ENCODE measurements at places on chromosomes 13 and 19. TPM values are rescaled to one million over a fixed set of nuclear protein-coding genes. Genes with fewer than 3 reads are reported as not detected.
A peak's percentile ranks its signal among the peaks of the same experiment; 100 is the strongest.

GRCh38 chr19:36093687-36094086, 17.3 kb upstream of the OVOL3 start:
- DNase-seq: no peak

DNA sequence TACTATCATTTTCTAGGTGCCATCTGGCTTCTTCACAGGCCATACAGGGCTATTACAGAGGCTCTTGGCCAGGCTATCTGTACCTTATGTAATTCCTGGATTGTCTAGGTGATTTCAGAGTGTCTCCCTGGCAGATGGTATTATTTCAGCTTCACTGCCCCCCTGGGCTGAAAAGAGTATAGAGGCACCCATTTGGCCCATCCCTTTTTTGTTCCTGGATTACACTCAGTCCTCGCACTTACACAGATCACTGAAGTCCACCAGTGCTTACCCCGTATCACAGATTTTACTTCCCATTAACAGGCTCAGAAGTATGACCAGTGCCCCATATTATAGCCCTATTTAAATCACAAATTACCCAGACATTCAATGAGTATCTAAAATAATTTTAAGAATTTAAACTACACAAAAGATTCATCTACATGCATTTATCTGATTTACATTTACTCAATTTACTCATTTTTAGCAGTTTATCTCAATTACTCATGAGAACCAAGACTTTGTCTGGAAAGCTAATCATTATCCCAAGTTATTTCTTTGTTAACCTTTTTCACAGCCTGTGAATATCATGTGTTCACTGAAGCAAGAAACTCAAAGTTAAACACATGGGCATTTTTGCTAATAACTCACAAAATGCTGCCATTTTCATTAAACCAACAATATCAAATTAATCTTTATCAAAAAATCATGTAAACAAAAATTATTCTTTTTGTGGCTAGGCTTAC, 121.0 kb downstream of the PCDH20 start:
- peak; percentile 63 for DNase-seq

- DNase-seq: no peak
These were observed 64.9 kb upstream of the FGF14 start for GRCh38 chr13:102466610-102467190.

DNA sequence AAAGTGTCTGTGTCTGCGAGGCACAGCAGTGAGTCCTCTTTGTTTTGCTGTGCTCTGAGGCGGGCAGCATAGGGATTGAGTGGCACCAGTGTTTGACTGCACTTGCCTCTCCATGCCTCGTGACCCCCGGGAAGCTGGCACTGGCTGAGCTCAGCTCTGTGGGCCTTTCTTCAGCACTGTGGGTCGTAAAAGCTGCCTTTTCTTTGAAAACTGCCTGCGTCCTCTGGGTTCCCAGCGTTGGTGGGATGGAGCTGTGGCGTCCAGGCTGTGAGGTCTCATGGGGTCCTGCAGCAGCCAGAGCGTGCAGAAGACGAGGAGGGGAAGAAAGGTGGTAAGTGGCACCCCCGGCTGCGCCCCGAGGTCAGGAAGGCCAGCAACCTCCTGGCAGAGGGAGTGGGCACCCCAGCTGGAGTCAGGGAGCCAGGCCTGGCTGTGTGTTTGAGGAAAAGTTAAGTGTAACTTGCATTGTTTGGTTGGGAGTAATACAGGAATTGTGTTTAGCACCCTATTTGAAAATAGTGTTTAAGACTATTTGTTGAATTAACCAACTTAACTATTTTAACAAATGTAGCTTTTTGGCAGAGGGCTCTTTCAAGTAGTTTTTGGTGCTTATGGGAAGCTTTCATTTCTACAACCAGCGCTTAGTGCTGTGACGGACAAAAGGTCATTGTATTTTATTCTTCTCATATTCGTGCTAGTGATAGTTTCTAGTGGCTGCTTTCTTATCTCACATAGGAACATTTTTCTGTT, 79.3 kb upstream of the TEX29 start:
- no peak for DNase-seq

DNA sequence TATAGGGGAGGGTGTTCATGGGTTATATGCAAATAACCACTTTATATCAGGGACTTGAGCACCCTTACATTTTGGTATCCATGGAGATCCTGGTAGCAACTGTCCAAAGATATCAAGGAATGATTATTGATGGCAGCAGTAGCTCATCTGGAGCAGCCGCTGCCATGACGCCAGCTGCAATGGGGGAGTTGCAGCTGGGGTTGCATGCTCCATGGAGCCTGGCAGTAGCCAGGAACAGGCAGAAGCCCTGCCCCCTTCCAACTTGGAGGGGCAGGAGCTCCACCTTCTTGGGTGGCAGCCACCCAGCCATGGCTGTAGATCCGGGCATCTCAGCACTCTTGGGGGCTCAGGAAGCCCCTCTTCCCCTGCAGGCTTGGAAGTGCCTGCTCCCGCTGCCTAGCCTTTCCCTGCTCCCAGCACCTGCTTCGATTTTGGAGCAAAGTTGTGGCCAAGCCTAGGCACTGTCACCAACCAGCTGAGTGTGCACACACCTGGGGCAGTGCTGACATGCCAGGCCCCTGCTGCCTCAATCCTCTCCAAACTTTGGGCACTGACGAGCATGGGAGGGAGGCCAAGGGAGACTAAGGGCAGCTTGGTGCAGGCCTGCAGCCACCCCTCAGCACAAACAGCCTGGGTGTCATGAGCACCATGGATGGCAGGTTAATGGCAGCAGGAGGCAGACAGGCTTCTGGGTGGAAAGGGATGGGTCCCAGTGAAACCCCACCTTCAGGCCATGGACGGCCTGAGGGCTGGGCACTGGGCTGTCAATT, 235.6 kb upstream of the CSNK1A1L start:
- no peak for DNase-seq

Gene NTF4
- 4.0 TPM for total RNA-seq

- no peak for DNase-seq
These were observed 326.1 kb downstream of the SLITRK6 start for GRCh38 chr13:85473144-85473543.

DNA sequence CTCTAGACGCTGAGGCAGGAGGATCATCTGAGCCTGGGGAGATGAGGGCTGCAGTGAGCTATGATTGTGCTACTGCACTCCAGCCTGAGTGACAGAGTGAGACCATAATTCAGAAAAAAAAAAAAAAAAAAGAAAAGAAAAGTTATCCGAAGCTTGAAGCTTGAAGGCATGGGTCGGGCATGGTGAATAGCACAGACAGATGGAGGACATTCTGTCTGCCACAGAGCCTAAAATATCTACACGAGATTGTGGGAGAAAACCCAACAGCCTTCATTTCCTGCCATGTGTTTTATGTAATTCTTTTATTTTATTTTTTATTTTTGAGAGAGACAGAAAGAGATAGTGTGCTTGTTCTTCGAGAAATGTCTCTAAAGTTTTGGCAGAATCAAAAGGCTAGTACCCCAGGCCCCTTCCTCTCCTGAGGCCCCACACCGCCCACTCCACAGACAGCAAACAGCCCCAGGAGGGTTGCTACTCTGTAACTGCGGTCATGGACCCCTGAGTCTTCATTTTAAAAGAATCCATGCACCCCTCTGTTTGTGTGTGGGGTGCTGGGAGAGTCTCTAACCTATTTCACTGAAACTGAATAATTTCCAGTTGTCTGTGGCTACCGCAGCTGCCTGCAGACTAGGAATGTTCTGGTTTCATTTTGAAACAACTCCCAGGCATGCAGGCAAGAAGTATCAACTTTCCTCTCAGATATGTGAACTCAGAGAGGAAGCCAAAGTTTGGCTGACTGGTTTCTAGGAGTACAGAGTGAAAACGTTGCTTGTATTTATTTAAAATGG, 38.4 kb upstream of the RCBTB2 start:
- DNase-seq: no peak

GRCh38 chr13:33845572-33846302, 27.8 kb downstream of the RFC3 start:
- no peak for DNase-seq

Gene MATK
- not detected for total RNA-seq

- no peak for DNase-seq
These were observed 29.1 kb downstream of the EPS15L1 start for GRCh38 chr19:16442386-16443276.

- no peak for DNase-seq
These were observed 38.3 kb downstream of the PEX11G start for GRCh38 chr19:7450243-7451223.

- DNase-seq: no peak
These were observed 8.2 kb upstream of the ZNF177 start for GRCh38 chr19:9354651-9355050.

DNA sequence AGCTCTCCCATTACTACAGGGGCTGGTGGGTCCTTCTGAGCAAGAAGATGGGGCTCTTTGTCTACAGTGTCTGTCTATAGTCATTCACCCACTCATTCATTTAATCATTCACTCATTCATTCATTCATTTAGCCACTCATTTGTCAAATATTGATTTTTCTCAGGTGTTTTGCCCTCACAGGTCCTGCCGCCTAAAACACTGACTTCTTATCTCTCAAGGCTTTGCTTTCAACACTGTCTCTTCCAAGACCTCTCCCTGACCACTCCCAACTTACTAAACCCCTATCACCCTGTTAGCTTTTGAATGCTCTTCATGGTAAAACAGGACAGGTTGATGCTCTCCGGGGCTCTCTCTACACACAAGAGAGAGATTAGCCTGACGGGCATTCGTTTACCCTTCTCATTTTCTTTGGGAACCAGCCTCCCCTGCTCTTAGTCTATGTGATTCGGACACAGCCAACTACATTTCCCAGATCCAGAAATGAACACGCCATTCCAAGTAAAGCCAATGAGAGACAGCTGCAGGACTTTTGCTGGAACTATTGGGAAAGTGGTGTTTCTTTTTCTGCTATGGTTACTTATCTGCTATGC, 22.7 kb downstream of the FAM187B start:
- DNase-seq: no peak

- DNase-seq: peak; percentile 56
These were observed 14.1 kb downstream of the SHANK1 start for GRCh38 chr19:50705422-50706019.

DNA sequence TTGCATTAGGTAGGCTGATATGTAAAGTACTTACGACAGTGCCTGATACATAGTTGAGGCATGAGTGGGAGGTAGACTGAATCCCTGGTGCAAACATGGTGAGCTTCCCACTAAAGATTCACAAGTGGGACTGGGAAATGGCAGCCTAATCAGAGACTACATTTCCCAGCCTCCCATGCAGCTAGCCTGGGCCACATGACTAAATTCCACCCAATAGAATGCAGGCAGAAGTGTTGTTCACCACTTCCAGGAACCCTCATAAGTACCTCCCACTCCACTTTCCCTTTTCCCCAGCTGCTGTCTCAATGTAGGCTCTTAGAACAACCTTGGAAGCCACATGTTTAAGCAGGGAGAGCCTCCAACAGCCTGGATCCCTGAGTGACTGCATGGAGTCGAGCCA, 104.9 kb downstream of the CACNA1A start:
- DNase-seq: peak; percentile 70

DNA sequence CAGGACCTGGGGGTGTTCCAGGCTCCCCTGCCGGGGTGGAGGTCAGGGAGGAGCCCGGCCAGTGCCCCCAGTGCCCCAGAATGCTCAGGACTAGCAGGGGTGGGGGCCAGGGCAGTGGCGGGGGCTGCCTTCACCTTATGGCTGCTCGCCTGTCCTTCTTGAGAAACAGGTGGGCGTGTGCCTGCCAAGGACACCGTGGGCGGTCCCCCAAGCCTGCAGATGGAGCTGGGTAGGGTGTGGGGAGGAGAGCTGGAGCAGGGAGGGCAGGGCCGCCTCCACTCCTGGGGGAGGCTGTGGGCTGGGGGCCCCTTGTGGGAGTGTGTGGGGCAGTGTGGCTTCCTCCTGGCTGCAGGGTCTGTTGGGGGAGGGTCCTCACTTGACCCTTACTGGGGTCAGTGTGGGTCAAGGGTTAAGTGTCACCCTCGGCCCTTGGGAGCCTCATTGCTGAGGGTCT, 160.1 kb downstream of the KDM4B start:
- DNase-seq: no peak

Gene IGFL2
- total RNA-seq: not detected

Gene POSTN
- total RNA-seq: not detected

DNA sequence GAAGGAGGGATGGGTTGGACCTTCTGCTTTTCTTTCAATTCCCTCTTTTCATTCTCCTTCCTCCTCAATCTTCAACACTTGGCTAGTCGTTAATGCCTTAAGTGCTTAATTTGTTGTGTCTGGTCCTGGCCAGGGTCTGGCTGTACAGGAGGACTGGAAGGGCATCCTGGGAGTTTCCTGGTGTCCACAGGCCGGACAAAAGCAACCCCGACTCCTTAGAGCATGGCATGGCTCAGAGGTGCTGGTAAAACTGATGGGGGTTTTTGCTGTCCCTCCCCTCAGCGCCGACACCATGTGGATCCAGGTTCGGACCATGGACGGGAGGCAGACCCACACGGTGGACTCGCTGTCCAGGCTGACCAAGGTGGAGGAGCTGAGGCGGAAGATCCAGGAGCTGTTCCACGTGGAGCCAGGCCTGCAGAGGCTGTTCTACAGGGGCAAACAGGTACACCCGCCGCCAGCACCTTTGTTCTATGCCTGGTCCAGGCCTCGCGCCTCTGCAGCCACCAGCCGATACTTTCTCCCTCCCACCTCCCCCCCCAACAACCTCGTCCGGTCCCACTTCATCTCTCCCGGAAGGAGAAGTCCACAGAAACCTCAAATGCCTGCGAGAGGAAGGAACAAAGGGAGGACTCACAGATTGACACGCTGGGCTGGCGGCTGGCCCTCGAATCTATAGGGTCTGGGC, 1.4 kb downstream of the UHRF1 start:
- DNase-seq: peak; percentile 47

GRCh38 chr13:82480415-82480814, 1401.9 kb downstream of the SLITRK1 start:
- DNase-seq: no peak

Gene RRAS
- 190 TPM for total RNA-seq

GRCh38 chr13:29743201-29743786, 107.1 kb downstream of the UBL3 start:
- DNase-seq: peak; percentile 69

DNA sequence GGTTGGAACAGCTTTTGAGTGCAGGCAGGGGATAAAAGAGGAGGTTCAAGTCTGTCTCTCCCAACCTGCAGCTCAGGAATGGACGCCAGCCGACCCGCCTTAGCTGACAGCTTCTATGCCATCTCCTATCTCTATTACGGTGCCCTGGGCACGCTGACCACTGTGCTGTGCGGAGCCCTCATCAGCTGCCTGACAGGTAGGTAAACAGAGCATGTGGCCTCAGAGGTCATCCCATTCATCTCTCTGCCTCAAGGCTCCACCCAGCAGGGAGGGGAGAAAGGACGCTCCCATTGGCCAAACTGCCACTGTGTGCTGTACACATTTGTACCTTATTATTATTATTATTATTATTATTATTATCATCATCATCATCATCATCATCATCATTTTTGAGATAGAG, 16.5 kb downstream of the SLC5A5 start:
- no peak for DNase-seq

Gene TPRX2
- total RNA-seq: not detected

DNA sequence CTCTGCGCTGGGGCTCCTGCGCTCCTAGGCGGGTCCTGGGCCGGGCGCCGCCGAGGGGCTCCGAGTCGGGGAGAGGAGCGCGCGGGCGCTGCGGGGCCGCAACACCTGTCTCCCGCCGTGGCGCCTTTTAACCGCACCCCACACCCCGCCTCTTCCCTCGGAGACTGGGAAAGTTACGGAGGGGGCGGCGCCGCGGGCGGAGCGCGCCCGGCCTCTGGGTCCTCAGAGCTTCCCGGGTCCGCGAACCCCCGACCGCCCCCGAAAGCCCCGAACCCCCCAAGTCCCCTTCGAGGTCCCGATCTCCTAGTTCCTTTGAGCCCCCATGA, at the start of gene GJB2:
TSS of gene GJB2 (minus strand) at position 103 of the 326 bp plus-strand sequence. CDS start 3,357 bp downstream, outside the sequence.
- DNase-seq: no peak

Gene JAK3
- 5.0 TPM for total RNA-seq

Gene ATP7B
- total RNA-seq: 5.0 TPM

Data from Caki2 (cell line).